ENCODE measurements at places on chromosomes 1 and 21.

DNA sequence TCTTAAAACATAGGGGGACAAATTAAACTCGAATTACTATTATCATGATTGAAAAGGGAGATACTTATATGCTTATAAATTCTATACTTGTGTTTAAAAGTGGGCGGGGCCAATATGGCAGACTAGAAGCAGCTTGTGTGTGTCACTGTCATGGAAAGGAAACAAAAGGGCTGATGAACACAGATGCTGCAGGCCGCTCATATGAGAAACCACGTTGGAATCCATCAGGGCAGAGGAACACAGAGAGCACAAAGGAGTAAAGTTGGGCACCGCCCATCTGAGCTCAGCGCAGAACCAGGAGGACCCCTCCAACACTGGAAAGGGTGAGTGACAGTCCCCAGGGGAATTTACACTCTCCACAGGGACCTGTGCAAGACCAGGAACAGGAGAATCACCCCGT, 107.0 kb downstream of the SLC5A9 start:
- no peak for DNase-seq

- DNase-seq: no peak
Measured at GRCh38 chr1:165387505-165387904, 31.0 kb upstream of the LMX1A start.

GRCh38 chr1:112744009-112744578, 29.0 kb upstream of the PPM1J start:
- DNase-seq: no peak

GRCh38 chr1:205291596-205291995, 29.9 kb downstream of the NUAK2 start:
- no peak for DNase-seq
